ENCODE measurements at places on chromosomes 12 and 14.

DNA sequence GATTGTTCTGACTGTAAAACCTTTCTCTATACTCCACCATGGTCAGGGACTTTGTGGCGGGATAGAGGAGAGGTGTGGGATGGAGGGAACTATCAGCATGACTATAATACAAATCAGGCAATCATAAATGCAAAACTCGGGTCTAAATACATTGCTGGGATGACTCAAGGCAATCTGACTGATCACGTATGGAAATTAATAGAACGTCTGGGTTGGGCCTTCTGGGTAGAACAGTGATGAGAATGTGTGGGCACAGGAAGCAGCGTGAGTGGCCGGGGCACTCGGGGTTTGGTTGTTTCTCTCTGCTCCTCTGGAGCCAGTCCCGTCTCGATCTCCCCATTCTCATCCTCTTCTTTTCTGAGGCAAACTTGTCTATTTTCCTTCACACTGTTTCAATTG lies 485.8 kb downstream of the VRK1 start:
- DNase-seq = no peak

DNA sequence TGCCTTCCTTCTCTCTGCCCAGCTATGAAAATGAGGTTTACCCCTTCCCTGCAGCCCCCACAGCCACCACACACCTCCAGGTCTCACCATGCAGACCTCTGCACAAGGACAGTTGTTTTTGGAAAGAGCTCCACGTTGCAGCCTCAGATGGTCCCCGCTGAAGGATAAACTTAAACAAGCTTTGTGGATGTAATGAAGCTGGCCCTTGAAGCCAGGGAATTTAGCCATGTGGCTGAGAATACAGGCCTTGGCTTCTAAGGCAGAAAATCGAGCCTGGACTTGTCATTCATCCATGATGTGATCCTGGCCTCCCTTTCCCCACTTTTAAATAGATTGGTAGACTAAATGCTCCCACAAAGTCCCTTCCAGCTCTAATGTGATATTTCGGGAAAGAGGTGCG lies 79.4 kb downstream of the TBX3 start:
- DNase-seq = no peak

DNA sequence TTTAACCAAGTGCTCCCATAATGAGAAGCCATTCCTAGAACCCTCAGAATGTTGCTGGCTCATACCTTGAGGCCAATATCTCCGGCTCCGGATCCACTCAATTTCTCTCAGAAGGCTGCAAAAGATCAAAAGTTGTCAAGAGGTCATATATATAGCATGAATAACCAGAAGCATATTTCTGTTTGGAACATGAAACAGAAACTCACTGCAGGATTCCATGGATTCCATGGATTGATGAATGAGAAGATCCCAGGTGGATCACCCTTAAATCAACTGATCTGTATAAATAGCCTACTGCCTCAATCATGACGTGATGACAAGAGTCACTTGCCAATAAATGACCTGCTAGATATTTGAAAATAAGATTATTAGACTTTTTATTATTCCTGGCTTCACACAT lies 3.3 kb upstream of the NT5DC3 start:
- DNase-seq = no peak

GRCh38 chr12:33115716-33116115 lies 219.1 kb upstream of the PKP2 start:
- no peak for DNase-seq
